Liver (tissue), 10 donors: ENCODE measurements at places on chromosomes 6 and 20. TPM values are rescaled to one million over a fixed set of nuclear protein-coding genes. Genes with fewer than 3 reads are reported as not detected.

Gene C6orf62
- polyA plus RNA-seq, result 29.6 TPM

Gene CLDN20
- polyA plus RNA-seq, result not detected

GRCh38 chr6:87494761-87495422 is 22.1 kb downstream of the SLC35A1 start:
- DNase-seq, result no peak

- no peak for DNase-seq
Observed at GRCh38 chr20:21029341-21029740, 76.8 kb downstream of the LINC00237 start.

Gene DEFB124
- not detected for polyA plus RNA-seq

GRCh38 chr6:138538390-138539031 is 39.2 kb upstream of the NHSL1 start:
- DNase-seq, result no peak

Gene PPIL6
- polyA plus RNA-seq, result 0.27 TPM

DNA sequence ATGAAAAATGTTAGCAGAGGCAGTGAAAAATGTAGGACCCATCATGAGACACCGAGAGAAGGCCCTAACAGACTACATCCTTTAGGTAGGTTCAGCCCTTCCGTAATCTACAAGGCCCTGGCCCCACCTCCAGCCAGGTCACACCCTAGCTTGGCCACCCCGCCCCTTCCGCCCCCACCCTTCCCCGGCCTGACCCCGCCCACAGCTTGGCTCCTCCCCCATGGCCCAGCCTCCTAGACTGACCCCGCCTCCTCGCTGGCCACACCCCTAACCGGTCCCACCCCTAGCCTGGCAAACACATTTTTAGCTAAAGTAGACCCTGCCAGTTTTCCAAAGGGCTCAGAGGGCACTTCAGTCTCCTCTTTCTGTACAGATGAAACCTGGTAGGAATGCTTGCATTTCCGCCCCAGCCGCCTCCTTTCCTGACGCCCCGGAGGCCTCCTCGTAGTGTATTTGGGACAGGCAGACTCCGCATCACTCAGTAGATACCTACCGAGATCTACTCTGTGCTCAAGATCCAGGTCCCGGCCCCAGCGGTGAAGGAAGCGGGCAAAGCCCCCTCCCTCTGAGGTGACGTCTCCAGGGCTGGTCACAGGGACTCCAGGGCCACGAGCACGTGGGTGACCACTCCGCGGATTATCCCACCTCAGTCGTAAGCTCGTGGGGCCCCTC is 443.5 kb downstream of the PREX1 start:
- peak; percentile 49 for DNase-seq

DNA sequence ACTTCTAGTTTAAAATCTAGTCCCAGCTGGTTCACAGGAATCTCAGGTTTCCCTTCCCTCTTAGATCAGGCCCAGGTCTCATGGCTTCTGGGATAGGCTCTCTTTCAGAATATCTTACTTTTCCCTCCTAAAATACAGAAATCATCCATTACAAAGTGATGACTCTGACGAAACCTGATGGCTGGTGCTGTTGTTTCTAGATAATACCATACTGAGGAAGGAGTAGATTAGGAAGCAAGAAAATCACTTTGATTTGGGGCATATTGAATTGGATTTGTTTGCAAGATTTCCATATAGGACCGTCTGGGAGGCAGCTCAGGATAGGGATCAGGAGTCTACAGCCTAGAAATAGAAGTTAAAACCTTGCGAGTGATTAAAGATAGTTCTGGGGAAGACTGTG is 3.6 kb downstream of the ZKSCAN3 start:
- DNase-seq, result no peak

GRCh38 chr20:7503501-7503900 is 436.8 kb downstream of the HAO1 start:
- DNase-seq, result no peak

Gene DACT2
- 0.25 TPM for polyA plus RNA-seq

DNA sequence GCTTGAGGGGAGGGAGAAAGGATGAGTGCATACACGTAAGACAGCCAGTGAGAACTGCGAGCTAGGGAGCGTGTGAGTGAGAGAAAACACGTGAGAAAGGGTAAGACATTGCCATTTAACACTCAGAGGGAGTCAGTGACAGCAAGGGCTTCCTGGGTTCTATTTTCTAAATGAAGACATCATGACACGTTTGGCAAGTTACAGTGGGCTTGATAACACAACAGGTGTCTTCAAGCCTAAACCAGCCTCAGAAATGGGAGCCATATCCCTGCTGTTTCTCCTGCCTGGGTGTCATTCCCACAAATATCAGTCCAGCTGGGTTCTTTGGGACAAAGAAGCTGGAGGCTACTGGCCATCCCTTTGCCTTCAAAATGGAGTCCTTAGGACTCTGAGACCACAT is 16.9 kb upstream of the MOCS1 start:
- DNase-seq, result no peak

DNA sequence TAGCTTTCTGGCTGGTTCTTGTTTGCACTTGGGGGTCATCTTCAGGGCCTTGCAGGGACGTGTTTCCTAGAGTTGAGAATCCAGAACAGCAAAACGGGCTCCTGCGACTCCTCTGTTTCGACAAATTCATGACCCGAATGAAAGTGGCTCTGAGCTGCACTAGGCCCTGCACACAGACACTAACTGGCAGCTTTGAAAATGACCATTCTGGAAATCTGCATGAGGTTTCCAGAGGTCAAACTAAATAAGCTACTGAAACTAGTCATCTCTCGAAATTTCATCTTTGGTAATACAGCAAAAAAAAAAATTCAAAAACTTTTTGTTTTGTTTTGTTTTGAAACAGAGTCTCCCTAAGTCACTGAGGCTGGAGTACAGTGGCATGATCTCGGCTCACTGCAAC is 15.5 kb upstream of the BMP7 start:
- DNase-seq, result no peak

GRCh38 chr6:170135461-170135820 is 155.4 kb downstream of the DLL1 start:
- DNase-seq, result no peak

- no peak for DNase-seq
Observed at GRCh38 chr6:112180095-112180820, 74.1 kb downstream of the LAMA4 start.

Gene TMEM244
- polyA plus RNA-seq, result not detected

GRCh38 chr20:58627212-58628072 is 23.6 kb upstream of the STX16 start:
- no peak for DNase-seq

- no peak for DNase-seq
Observed at GRCh38 chr6:19849755-19850154, 12.6 kb downstream of the ID4 start.
